ENCODE measurements at places on chromosomes 2 and 18.

DNA sequence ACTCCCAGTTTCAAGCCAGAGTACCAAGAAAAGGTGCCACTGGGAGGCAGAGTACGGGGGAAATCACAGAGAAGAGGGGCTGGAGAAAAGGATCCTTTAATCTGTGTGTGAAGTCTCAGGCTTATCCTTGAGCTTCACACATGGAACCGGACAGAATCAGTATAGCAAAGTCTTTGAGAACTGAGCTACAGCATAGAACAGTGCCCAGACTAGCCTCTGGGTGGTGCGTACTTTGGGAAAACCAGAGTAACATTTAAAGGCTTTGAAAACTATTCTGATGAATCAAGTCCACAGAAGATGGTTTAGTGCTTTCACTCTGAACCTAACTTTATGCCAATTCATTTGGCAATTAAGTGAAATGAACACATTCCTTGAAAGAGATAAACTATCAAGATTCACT lies 83.1 kb downstream of the BABAM2 start:
- peaks cover 4% of the 10 kb centered on the region for H3K4me1 ChIP-seq
- H3K36me3 ChIP-seq: no peaks in the 10 kb centered on the region
- no peaks in the 10 kb centered on the region for H3K27me3 ChIP-seq
- H3K27ac ChIP-seq: no peak overlapping the region

DNA sequence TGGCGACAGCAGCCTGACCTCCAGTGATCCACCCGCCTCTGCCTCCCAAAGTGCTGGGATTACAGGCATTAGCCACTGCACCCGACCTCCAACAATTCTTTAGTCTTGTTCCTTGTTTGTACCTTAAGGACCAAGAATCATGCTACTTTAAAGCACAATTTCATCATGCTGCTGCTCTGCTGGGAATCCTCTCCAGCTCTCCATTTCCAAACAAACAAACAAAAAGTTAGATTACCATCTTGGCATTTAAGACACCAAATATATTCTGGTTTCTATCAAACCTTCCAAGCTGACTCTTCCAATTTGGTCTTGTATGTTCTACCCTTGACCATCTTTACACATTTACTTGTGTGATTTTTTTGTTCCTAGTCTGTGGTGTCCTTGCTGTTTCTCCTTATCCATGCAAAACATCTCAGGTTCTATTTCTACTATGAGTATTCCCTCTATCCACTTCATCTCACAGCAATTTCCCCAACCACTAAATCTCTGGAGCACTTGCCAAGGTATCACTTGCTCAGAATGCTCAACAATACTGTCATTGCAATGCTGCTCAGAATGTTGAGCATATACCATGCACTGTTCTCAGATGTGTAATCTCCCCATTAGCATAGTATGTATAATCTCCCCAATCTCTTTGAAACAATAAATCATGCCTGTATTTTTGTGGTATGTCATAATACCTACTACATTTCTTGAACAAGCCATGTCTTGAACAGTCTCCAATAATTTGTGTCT lies 73.2 kb upstream of the GALNT5 start:
- H3K36me3 ChIP-seq: no peaks in the 10 kb centered on the region
- no peak overlapping the region for H3K4me3 ChIP-seq
- no peaks in the 10 kb centered on the region for H3K4me1 ChIP-seq
- H3K27ac ChIP-seq: no peak overlapping the region
- H3K27me3 ChIP-seq: no peaks in the 10 kb centered on the region

DNA sequence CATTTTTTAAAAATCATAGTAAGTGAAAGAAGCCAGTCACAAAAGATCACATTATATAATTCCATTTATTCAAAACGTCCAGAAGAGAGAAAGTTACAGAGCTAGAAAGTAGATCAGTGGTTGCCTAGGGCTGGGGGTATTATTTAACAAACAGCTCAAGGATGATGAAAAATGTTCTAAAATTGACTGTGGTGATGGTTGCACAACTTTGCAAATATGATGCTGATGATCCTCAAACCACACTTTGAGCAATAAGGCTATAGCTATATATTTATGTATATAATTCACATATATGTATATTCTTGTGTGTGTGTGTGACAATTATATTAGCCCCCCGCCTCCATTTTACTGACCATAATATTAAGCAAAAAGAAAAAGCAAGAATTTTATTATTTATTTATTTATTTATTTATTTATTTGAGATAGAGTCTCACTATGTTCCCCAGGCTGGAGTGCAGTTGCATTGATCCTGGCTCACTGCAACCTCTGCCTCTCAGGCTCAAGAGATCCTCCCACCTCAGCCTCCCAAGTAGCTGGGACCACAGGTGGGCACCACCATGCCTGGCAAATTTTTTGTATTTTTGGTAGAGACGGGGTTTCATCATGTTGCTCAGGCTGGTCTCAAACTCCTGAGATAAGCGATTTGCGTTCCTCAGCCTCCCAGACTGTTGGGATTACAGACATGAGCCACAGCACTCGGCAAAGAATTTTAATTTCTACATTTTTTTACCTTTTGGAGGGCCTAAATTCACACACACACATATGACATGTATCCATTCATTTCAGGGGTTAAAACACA lies 1.9 kb downstream of the WDR12 start:
- H3K4me1 ChIP-seq: peaks cover 8% of the 10 kb centered on the region
- H3K27ac ChIP-seq: no peak overlapping the region
- H3K4me3 ChIP-seq: no peak overlapping the region
- H3K36me3 ChIP-seq: no peaks in the 10 kb centered on the region

DNA sequence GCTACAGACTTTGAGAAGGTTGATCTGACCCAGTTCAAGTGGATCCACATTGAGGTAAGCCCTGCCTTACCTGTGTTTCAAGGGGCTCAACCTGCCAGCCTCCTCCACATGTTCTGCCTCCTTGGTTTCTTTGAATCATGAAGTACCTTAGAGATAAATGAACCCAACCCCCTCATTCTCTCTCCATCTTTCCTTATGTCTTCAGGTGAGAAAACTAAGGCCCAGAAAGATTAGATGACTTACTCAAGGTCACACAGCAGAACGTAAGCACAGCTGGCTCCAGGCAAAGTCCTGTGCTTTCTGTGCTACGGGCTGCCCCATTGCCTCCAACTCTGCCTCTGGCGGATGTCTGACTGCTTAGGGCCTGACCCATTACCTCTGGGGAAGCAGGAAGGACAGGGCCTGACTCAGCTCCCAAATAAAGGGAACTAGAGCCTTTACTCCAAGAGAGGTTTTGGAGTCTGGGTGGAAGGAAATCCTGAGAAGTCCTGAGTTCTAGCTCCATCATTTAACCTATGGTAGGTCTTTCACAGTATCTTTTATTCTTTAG lies 10.3 kb downstream of the KHK start:
- H3K4me1 ChIP-seq: peaks cover 12% of the 10 kb centered on the region
- H3K27me3 ChIP-seq: no peaks in the 10 kb centered on the region
- H3K4me3 ChIP-seq: no peak overlapping the region
- H3K36me3 ChIP-seq: peaks cover 19% of the 10 kb centered on the region

DNA sequence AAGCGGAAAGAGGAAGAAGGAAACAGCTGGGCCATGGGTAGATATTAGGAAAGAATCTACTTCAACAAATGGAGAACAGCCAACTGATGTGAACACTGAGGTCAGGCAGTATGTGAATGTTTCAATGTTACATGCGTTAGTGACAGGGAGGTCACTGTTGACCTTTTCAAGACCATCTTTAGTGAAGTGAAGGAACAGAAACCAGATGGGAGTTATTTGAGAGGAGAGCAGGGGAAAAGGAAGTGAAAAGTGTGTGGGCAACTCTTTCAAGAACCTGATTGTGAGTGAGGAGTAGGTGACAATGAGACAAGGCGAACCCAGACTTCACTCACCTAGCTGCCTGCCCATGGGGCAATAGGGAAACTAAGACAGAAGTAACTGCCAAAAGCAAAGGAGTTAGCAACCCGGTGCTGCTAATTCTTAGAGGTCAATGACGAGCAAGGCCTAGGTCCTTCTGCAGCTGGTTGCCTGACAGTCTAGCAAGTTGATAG lies 67.0 kb downstream of the SP3 start:
- DNase-seq: no peak
- H3K4me1 ChIP-seq: no peaks in the 10 kb centered on the region
- no peak overlapping the region for H3K27ac ChIP-seq
- H3K4me3 ChIP-seq: no peak overlapping the region

- H3K27ac ChIP-seq: no peak overlapping the region
- no peaks in the 10 kb centered on the region for H3K27me3 ChIP-seq
- H3K4me1 ChIP-seq: no peaks in the 10 kb centered on the region
- H3K36me3 ChIP-seq: no peaks in the 10 kb centered on the region
- DNase-seq: no peak
- peak overlapping the region; percentile 31 for H3K4me3 ChIP-seq
Observed at GRCh38 chr2:7430869-7431641, 513.8 kb downstream of the RNF144A start.

Data from tibial nerve (tissue), 4 donors.